ENCODE measurements at places on chromosomes 16 and 17. TPM values are rescaled to one million over a fixed set of nuclear protein-coding genes. Genes with fewer than 3 reads are reported as not detected.

Gene VAT1L
- total RNA-seq, result 0.20 TPM

Gene ZFPM1
- total RNA-seq, result 2.9 TPM

Gene C16orf92
- total RNA-seq, result not detected

Gene TBC1D3K
- total RNA-seq, result not detected

Gene CCL17
- not detected for total RNA-seq

Gene PIK3R5
- total RNA-seq, result 1.1 TPM

DNA sequence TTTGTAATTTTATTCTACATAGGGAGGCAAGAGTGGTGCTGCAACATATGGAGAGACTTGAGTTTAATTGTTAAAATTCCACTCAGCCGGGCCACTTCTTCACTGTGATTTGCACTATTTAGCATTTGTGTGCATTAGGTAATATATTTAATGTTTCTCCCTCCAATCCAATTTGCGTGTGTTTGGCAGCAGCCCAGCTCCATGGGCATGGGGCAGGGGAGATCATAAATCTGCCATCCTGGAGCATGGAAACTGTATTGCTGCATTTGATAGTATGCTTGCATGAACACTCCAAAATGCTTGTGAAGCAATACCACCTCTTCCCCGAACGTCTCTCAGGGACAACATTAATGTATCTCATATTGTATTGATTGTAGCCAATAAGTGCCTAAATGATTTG is 339.1 kb upstream of the RBFOX1 start:
- H3K4me3 ChIP-seq, result no peak overlapping the region
- H3K27ac ChIP-seq, result no peak overlapping the region
- no peaks in the 10 kb centered on the region for H3K36me3 ChIP-seq
- no peak for DNase-seq
- no peaks in the 10 kb centered on the region for H3K4me1 ChIP-seq

DNA sequence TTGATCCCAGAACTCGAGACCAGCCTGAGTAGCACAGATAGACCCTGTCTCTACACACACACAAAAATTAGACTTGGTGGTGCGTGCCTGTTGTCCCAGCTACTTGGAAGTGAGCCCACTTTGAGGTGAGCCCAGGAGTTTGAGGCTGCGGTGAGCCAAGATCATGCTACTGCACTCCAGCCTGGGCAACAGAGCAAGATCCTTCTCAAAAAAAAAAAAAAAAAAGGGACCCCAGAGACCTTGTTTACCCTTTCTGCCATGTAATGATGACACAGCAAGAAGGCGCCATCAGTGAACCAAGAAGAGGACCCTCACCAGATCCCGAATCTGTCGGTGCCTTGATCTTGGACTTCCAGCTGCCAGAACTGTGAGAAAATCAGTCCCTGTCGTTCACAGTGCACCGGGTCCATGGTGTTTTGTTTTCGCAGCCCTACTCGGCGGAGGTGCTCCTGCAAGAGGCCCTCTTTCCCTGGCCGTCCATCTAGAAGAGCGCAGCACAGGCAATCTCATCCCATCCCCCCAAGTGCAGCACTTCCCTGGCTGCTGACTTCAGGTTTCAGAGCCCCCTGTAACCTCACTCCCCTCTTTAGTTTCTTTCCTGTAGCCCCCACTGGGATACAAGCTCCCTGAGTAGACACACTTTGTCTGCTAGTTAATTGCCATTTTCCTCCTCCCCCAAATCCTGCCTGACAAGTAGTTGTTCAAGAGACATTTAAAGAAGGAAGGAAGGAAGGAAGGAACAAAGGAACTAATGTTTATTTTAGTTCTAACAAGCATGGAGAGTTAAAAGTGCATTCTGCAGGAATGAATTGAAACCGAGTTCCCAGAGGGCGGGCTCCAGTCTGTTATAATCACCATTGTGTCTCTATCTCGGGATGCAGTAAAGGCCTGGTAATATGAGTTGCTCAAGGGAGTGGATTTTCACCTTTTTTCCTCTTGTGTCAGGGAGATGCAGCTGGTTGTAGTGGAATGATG is 115.3 kb downstream of the SNX29 start:
- no peaks in the 10 kb centered on the region for H3K36me3 ChIP-seq
- H3K4me1 ChIP-seq, result peaks cover 14% of the 10 kb centered on the region
- H3K4me3 ChIP-seq, result no peak overlapping the region
- peak overlapping the region; percentile 3 for H3K27ac ChIP-seq
- no peaks in the 10 kb centered on the region for H3K27me3 ChIP-seq

DNA sequence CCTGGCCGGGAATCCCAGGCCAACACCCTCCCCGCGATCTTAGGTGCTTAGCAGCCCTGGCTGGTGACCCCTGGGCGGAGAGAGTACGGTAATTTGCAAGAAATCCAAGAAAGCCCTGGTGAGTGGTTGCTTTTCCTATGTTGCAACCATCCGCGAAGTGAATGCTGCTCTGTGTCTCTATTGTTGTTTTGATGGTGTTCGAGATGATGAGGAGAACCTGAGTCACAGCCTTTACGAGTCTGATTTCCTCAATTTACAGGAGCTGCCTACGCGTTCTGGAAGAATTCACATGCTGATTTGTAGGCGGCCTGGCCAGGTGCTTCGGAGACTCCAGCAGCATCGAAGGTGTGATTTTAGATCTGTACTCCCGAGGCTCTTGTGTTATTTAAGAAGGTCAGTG is 63.3 kb downstream of the TMEM235 start:
- no peak for DNase-seq
- H3K27ac ChIP-seq, result no peak overlapping the region
- no peak overlapping the region for H3K4me3 ChIP-seq
- H3K4me1 ChIP-seq, result peaks cover 17% of the 10 kb centered on the region

- H3K4me3 ChIP-seq, result no peak overlapping the region
- H3K36me3 ChIP-seq, result no peaks in the 10 kb centered on the region
- no peaks in the 10 kb centered on the region for H3K4me1 ChIP-seq
- H3K27ac ChIP-seq, result no peak overlapping the region
- no peaks in the 10 kb centered on the region for H3K27me3 ChIP-seq
- DNase-seq, result no peak
Measured at GRCh38 chr16:53598511-53599275, 95.7 kb upstream of the AKTIP start.

DNA sequence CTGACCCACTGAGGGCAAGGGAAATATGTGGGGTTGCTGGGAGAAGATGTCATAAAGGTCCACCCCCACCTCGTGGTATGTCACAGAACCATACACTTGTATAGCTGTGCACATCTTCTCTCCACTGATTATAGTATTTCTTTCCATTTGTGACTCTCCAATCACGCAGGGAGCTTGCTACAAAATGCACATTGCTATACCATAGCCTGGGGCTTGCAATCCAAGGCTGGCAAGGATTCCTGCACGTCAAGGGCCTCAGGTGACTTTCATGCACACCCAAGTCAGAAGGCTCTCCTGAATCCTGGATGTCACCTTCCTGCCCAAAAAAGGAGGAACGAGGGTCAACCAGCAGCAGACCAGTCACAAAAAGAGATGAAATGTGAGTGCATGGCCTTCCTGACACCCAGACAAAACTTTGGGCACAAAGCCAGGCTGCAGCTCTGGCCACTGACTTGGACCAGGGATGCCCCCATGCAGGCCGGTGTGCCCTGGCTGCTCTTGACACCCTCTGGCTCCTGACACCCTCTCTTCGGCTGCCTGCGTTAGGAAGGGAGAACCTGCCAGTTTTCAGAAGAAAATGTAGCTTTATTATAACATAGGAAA is 12.1 kb downstream of the TBC1D26 start:
- no peak overlapping the region for H3K4me3 ChIP-seq
- H3K36me3 ChIP-seq, result no peaks in the 10 kb centered on the region
- no peak for DNase-seq
- no peak overlapping the region for H3K27ac ChIP-seq
- no peaks in the 10 kb centered on the region for H3K27me3 ChIP-seq

DNA sequence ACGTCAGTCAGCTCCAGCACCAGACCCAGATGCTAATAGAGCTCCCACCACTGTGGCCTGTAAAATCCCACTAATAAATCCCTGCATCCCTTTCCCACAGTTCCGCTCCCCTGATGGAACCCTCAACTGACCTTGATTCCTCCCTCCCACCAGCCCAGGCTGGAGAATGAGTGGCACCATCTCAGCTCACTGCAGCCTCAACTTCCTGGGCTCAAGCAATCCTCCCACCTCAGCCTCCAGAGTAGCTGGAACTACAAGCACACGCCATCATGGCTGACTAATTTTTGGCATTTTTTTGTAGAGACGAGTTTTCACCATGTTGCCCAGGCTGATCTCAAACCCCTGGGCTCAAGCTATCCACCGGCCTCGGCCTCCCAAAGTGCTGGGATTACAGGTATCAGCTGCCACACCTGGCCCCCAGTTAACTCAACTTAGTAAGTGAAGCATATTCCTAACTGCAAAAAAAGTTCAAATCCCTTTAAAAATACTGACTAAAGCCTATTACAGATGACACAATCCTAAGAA is 15.6 kb downstream of the USP7 start:
- no peak for DNase-seq
- H3K4me1 ChIP-seq, result peaks cover 93% of the 10 kb centered on the region
- no peak overlapping the region for H3K4me3 ChIP-seq
- H3K27me3 ChIP-seq, result no peaks in the 10 kb centered on the region

- no peak overlapping the region for H3K27ac ChIP-seq
- no peaks in the 10 kb centered on the region for H3K36me3 ChIP-seq
- peaks cover 4% of the 10 kb centered on the region for H3K27me3 ChIP-seq
- H3K4me3 ChIP-seq, result no peak overlapping the region
- H3K4me1 ChIP-seq, result no peaks in the 10 kb centered on the region
Measured at GRCh38 chr17:7747635-7748071, 30.1 kb downstream of the DNAH2 start.

GRCh38 chr17:60106340-60107059 is 27.8 kb upstream of the HEATR6 start:
- no peak overlapping the region for H3K27ac ChIP-seq
- H3K4me3 ChIP-seq, result no peak overlapping the region
- no peaks in the 10 kb centered on the region for H3K4me1 ChIP-seq
- no peak for DNase-seq
- no peaks in the 10 kb centered on the region for H3K27me3 ChIP-seq
- no peaks in the 10 kb centered on the region for H3K36me3 ChIP-seq

- no peak overlapping the region for H3K27ac ChIP-seq
- no peaks in the 10 kb centered on the region for H3K4me1 ChIP-seq
- DNase-seq, result no peak
- no peaks in the 10 kb centered on the region for H3K27me3 ChIP-seq
- H3K4me3 ChIP-seq, result no peak overlapping the region
Measured at GRCh38 chr16:68866933-68867332, 23.6 kb downstream of the TANGO6 start.

DNA sequence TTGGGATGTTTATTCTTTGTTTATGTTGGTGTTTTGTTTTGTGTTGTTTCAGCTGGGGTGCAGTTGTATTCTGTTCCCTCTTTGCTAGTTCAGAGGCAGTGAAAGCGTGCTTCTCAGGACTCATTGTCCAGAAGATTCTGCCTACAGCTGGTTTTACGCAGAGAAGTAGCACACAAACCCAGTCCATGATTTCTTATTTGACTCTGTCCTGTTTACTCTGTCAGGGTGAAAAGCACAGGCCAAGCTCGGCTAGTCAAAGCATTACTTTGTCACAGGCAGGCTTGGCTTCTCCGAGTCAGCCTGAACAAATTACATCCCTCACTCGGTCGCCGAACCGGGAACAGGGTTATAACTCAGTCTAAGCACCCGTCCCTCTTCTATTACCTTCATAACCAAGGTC is 435.0 kb downstream of the MAF start:
- no peaks in the 10 kb centered on the region for H3K27me3 ChIP-seq
- H3K36me3 ChIP-seq, result no peaks in the 10 kb centered on the region
- H3K4me3 ChIP-seq, result no peak overlapping the region
- no peak for DNase-seq
- no peaks in the 10 kb centered on the region for H3K4me1 ChIP-seq

GRCh38 chr17:12592941-12593340 is 72.7 kb upstream of the MYOCD start:
- no peak overlapping the region for H3K27ac ChIP-seq
- no peak for DNase-seq
- no peaks in the 10 kb centered on the region for H3K27me3 ChIP-seq
- no peaks in the 10 kb centered on the region for H3K36me3 ChIP-seq

DNA sequence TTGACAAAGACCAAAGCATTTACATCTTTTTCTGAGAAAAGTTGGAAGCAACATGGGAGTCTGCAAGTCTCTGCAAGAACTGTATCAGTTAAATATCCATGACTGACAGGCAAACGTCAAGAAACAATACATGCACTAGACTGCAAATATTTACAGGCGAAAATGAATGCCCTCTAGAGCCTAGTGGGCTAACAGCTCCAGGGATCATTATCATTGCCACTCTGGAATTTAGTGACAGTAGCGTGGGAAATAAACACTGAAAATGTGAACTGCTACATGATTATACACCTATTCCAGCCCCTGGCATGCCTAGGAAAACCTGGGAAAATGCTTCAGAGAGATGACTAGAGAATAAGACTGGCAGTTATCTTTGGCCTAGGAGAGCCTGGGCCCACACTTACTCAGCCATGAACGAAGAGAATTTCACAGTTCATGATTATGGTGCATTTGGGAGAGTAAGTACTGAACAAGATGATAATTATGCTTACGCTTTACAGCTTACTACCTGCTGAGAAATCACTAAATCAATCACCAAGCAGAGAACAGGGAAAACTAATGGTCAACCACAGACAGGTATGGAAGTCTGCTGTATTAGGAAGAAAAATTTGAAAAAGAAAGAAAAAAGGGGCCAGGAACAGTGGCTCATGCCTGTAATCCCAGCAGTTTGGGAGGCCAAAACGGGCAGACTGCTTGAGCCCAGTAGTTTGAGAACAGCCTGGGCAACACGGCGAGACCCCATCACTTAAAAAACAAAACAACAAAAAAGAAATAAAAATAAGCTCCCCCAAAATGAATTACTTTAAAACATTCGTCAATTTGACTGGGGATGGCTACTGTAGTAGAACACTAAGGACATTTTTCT is 66.6 kb upstream of the CLEC18B start:
- no peak overlapping the region for H3K4me3 ChIP-seq
- H3K4me1 ChIP-seq, result no peaks in the 10 kb centered on the region
- H3K27ac ChIP-seq, result no peak overlapping the region
- DNase-seq, result no peak
- no peaks in the 10 kb centered on the region for H3K27me3 ChIP-seq

DNA sequence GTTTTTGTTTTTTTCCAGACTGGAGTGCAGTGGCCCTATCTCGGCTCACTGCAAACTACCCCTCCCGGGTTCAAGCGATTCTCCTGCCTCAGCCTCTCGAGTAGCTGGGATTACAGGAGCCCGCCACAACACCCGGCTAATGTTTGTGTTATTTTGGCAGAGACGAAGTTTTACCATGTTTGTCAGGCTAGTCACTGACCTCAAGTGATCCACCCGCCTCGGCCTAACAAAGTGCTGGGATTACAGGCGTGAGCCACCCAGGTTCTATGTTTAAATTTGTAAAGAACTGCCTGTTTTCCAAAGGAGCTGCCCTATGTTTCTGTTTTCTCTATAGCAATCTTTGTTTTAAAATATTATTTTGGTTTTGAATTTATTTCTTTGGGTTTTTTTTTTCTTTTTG is 13.8 kb upstream of the C16orf87 start:
- no peaks in the 10 kb centered on the region for H3K4me1 ChIP-seq
- H3K4me3 ChIP-seq, result no peak overlapping the region
- H3K27me3 ChIP-seq, result peaks cover 4% of the 10 kb centered on the region

GRCh38 chr17:74480290-74480689 is 13.9 kb downstream of the CD300A start:
- H3K4me3 ChIP-seq, result no peak overlapping the region
- no peaks in the 10 kb centered on the region for H3K27me3 ChIP-seq
- H3K27ac ChIP-seq, result no peak overlapping the region
- no peaks in the 10 kb centered on the region for H3K36me3 ChIP-seq
- DNase-seq, result no peak
